ENCODE measurements at places on chromosomes 12 and 14.
A peak's percentile ranks its signal among the peaks of the same experiment; 100 is the strongest.

DNA sequence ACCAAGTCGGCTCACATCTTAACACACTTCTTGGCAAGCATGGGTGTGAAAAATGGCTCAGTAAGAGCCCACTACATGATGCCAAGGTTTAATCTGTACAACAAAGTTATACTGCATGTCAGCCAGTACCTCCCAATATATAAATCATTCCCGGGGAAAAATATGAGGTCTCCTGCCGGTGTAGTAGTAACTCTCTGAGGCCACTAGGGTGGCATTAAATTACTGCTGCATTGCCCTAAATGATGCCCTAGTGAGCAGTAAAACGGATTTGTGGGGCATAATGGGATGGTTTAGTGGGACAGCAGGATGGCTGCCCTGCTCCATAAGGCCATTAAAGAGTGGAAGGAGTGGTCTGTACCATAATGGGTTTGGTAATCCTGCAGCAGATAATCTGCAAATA lies 267.7 kb downstream of the MED13L start:
- no peak for DNase-seq

GRCh38 chr12:43338848-43339526 lies 213.0 kb downstream of the ADAMTS20 start:
- DNase-seq, result no peak

GRCh38 chr12:45622210-45622937 lies 107.1 kb upstream of the ARID2 start:
- DNase-seq, result no peak

DNA sequence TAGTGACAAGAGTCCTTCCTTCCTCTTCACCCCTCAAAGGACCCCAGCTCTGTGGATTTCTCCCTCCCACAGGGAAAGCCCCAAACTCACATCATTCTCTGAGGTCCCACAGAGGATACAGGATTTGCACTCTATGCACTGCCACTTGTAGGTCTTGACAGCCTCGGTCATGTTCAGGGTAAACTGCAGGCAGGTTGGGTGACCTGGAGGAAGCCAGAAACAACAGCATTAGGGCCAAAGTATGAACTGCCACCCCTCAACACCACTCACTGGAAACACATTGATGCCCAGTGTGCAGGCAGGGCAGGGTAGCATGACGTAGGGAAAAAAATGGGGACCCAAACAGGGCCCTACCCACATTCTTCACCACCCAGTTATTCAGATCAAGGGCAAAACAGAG lies 264.4 kb downstream of the DPF3 start:
- no peak for DNase-seq

DNA sequence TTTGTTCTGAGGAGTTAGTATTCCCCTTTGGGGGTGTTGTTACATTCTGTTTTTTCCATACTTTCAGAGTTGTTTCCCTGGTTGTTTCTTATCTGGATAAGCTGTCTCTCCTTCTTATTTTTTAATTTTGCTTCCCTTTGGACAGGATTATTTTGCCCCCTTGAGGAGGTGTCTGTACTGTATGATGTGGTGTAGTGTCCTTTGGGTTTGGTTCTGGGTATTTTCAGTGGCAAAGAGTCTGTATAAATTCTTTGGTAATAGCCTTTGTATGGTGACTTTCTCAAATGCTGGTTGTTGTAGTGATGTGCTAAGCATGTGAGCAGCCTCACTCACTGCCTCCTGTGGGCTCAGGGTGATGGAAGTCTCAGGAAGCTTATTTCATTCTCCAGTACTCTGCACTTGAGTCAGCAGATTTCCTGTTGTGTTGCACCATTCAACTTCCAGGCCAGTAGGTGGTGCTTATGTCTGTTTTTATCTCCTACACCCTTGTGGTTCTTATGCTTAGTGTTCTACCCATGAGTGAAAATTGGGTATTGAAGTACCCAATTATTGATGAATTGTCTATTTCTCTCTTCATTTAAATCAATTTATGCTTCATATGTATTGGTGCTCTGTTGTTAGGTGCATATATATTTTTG lies 103.3 kb upstream of the PMCH start:
- no peak for DNase-seq

- DNase-seq, result no peak
Observed at GRCh38 chr12:70403826-70404225, 37.7 kb downstream of the KCNMB4 start.

DNA sequence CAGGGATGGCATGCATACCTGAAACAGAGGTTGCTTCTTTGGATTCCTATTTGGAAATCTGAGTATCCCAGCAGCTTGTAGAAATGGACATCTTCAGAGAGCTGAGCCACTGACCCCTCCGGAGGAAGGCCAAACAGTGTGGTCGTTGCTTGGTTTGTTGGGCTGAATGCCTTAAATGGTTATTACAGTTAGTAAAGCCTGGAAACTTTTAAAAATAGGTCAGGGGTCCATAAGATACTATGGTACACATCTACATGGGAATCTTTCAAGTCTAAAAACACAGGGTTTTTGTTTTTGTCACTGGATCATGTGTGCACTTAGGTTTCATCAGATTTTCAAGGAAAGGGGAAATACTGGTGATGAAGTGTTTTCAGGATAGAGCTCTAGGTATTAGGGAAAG lies 7.7 kb downstream of the DYRK2 start:
- no peak for DNase-seq

DNA sequence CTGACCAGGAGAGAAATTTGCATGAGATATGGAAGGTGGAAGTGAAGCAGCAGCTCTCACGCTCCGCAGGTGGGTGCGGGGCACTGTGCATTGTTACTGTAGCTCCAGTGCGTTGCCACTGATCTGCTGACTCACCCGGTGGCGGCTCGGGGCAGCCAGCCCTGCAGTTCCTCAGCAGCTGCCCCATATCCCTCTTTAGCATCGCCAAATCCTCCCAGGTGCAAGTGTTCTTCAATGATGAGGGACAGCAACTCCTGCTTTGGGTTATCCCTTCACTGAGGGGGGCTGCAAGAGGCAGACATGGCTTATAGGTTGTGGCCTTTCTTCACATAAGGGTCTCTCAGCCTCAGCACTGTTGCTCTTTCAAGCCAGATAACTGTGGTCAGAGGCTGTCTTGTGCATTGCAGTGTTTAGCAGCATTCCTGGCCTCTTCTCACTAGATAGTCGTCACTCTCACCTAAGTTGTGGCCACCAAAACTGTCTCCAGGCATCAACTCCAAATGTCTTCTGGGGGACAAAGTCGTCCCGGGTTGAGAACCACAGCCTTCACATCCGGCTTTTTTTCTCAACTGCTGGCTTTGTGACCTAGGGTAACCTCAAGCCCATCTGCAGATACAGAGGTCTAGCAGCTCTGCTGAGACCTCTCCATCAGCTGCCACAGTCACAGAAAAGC lies 180.8 kb downstream of the EFCAB11 start:
- peak; percentile 56 for DNase-seq

- DNase-seq, result no peak
Observed at GRCh38 chr12:108613548-108613947, 15.7 kb upstream of the TMEM119 start.

DNA sequence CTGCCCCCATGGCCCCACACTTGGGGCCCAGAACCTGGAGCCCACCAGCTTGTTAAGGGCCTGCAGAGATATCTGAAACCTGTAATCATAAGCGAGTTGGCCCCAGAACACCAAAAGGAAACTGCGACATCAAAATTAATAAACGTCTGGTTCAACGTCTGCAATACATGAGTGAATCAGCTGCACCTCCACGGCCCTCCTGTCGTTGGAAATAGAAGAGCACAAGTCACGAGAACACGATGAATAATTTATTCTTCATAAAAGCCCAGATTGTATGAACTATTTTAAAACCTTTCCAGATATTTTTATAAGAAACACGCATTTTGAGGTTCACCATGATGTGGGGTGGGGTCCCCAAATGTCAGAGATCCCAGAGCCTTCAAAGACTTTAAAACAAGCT lies 9.7 kb upstream of the CMKLR1 start:
- no peak for DNase-seq

DNA sequence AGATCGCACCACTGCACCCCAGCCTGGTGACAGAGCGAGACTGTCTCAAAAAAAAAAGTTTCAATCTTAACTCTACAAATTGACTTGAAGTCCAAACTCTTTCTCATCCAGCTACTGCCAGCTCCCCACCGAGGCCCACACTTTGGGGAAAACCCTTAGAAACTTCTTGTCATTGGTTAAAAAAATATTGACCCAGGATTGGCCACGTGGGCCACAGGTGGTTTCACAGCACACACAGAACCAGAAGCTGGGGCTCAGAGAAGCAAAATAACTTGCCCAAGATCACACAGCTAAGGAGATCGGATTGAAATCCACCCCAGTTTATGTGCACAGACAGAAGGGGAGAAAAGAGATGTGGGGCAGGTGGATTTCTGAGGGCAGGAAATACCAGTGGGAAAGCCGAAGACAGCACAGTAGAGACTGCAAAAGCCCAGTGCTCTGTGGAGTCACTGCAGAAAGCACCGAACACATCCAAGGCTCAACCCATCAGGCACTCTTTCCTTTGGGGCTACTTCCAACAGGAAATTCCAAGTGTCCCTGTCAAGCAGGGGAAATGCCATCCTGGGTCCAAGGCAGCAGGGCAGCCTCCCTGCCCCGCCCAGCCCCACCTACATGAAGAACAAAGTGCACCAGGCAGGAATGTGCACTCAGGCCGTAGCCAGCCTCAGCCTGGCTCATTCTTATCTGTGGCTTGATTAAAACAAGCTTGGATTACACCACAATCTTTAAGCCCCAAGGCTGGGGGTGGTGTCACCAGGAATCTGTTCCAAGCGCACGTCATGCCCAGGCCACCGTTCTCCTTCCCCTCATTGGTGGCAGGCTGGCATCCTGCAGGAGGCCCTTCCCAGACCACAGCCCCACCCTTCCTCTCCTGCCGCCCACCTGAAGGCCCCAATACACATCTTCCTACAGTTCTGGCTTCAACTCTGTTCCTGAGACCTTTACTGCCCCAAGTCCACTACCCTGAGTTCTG lies 72.5 kb downstream of the ITPK1 start:
- no peak for DNase-seq

GRCh38 chr12:117011988-117012805 lies 87.0 kb downstream of the TESC start:
- no peak for DNase-seq

DNA sequence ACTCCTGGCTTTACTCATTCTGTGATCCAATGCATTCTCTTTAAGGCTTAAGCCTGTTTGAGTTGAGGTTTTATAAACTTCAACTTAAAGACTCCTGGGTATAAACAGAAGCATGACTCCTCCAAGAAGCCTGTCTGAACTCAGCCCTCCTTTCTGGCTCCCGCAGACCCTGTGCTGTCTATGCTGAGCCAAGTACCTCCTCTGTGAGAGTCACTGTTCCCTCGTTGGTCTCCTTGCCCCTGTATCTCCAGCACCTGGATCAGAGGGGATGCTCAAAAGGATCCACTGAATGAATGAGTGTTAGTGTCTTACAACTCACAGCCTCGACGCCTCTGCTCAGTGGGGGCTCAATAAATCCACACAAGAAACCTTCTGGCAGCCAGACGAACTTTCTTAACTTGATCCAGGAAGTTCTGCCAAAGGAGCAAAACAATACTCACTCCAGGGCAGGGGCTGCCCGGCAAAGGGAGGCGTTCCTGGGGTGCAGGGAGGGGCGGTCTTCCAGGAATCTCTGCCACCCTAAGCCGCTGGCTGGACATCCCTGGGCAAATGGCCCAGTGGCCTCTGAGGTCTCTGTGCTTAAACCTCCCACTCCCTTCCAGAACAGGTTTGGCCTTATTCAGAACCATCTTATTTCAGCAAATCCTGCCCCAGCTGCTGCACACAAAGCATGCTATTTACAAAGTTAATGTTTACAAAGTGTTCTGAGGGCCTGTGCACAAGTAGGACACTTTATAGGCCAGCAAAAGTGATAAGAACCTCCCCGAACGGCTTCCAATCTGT lies 32.9 kb downstream of the MAP1LC3B2 start:
- DNase-seq, result no peak

DNA sequence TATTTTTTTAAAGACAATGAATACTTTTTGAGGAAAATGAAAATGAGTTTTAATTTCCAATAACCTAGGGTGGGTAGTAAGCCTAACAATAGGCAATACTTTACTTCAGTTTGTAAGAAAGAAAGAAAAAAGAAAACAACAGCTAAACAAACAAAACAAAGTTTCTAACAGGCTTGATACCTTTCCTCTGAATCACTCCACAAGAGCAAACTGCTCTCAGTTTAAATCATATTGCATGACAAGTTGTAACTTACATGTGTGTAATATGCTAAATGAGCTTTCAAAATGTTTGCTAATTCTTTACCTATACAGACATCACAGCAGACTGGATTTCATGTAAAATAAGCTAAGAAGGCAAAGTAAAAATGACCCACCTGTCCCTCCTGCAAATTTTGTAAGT lies 6.7 kb upstream of the LMO3 start:
- DNase-seq, result no peak

GRCh38 chr12:6154730-6155459 lies 30.4 kb upstream of the VWF start:
- no peak for DNase-seq

DNA sequence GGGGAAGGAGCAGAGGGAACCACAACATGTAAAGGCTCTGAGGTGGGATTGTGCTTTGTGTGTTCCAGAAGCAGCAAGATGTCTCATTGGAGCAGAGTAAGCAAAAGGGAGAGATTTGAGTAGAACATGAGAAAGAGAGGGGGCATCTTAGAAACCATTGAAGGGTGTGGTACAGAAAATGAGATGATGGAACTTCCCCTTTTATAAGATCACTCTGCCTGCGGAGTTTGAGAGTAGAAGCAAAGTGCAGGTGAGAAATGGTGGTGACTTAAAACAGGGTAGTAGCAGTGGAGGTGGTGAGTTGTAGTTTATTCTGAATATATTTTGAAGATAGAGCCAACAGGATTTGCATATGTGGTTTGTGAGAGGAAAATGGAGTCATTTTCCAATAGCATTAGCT lies 56.0 kb downstream of the FBXO34 start:
- DNase-seq, result peak; percentile 12

DNA sequence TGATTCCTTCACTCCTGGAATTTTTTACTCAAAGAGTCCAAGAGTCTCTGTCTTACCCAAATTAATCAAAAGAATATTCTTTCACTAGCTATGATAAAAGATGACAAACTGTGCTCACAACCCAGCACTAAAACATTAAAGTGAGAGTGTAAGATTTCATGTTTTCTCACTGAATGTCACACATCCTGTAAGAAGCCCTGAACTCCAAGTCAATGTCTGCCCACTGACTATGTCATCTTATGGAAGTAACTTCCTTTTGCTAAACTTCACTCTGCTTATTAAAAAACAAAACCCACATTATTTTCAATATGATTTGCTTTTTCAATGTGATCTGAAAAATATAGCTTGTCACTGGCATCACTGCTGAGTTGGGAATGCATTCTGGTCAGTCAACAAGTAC lies 15.6 kb downstream of the SPRING1 start:
- no peak for DNase-seq

GRCh38 chr14:31208546-31209424 lies 1.2 kb upstream of the HECTD1 start:
- no peak for DNase-seq

- peak; percentile 71 for DNase-seq
Observed at GRCh38 chr12:31832740-31833729, 104.2 kb upstream of the AMN1 start.

Data from CD4-positive, alpha-beta T cell treated with Interleukin-6 at 100 ng/mL for 8 hours (primary cell).